ENCODE measurements at places on chromosomes 16 and 17.

DNA sequence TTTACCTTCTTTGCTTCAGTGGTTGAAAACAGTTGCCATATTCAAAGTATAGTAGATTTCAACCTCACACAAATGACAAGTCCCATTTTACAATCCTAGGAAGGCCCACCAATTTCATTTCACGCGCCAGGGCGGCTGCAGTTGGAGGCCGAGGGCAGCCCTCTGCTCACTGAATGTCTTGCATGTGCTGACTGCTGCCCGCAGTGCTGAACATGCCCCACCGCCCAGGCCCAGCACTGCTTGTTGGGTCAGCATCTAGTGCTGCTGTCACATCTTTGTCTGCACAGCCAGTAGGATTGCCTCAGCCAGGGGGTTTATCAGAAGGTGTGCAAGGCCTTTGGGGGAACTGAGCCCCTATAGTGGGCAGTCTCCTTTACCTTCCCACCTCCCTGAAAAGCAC, 11.5 kb downstream of the SMCR8 start:
- no peak for DNase-seq
- no peaks in the 10 kb centered on the region for H3K27me3 ChIP-seq
- no peak overlapping the region for H3K27ac ChIP-seq
- H3K36me3 ChIP-seq: peaks cover 60% of the 10 kb centered on the region
- no peak overlapping the region for H3K4me3 ChIP-seq
- H3K4me1 ChIP-seq: no peaks in the 10 kb centered on the region

GRCh38 chr17:45742251-45742650, 41.9 kb upstream of the CRHR1 start:
- no peaks in the 10 kb centered on the region for H3K27me3 ChIP-seq
- no peaks in the 10 kb centered on the region for H3K36me3 ChIP-seq
- DNase-seq: no peak
- no peaks in the 10 kb centered on the region for H3K4me1 ChIP-seq

- H3K27ac ChIP-seq: peak overlapping the region; percentile 70
- peaks cover 28% of the 10 kb centered on the region for H3K4me1 ChIP-seq
- H3K27me3 ChIP-seq: no peaks in the 10 kb centered on the region
- H3K36me3 ChIP-seq: no peaks in the 10 kb centered on the region
- H3K4me3 ChIP-seq: no peak overlapping the region
Observed at GRCh38 chr16:75293173-75293572, 41.7 kb upstream of the BCAR1 start.

DNA sequence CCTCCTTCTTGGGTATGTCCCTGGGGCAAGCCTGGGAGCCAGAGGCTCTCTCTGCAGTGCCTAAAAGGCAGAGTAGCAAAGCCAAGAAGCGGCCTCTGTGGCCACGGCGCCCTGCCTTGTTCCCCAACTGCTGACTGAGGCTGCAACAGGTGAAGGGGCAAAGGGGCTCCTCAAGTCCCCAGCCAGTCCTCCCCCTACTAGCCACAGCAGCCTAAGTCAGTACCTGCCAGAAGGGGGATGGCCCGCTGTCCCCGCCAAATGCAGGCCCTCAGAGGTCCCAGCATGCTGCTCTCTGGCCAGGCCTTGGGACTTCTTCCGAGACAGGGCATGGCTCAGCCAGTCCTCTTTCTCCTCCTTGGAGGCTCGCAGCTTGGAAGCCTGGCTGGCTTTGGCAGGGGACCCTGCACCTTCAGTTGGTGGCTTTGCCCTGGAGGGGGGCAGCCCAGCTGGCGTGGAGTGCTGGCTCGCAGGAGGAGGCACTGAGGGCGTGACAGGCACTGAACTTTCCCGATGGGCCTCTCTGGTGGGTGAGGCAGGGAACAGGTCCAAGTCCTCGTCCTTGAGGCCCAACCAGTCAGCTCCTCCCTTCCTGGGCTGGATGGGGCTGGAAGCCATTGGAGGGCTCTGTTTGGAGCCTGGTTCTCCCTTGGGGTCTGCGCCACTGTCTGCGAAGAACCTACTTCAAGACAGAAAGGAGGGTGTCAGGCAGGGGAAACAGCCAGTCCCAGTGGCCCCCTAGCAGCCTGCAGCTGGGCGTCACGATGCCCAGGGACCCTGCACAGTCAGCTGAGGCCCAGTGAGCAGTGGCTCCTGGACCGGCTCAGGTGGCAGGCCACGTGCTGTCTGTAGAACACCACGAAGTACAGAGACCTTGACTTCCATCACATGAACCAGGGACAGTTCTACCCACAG, 17.6 kb downstream of the FBF1 start:
- no peaks in the 10 kb centered on the region for H3K4me1 ChIP-seq
- H3K27me3 ChIP-seq: no peaks in the 10 kb centered on the region
- no peak overlapping the region for H3K4me3 ChIP-seq
- no peaks in the 10 kb centered on the region for H3K36me3 ChIP-seq
- no peak overlapping the region for H3K27ac ChIP-seq

DNA sequence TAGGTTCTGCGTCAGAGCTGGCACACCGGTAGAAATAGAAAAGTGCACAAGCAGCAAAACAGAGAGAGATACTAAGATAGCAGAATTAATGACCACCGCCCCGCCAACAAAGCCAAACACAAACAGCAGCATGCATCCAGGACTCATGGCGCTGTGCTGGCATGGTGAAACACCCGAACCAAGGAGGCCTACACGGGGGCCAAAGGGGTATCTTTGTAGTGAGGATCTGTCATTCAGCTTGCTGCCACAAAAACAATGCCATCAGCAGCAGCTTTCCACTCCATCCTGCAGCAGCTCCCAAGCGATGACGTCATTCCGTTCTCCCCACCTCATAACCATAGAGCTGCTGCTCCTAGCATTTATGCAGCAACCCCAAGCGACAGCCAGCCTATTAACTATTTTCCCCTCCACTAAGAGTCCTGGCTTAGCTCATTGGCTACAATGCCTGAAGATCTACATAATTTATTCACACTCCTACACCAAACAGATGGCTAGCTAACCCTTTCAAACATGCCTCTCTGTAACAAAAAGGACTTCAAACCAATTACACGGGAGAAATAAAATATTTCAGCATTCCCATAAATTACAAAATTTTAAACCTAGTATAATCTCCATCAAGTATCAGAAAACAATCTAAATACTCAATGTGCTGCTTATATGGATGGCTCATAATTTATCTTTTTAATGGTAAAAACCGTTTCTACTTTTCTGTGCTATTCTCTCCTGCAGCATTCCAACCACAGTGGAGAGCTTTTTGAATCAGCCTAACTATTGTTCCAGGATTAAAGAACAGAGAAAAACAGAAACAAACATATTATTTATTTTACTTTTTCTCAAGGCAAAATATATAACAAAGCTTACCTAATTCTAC, 73.9 kb downstream of the SPAG9 start:
- H3K27me3 ChIP-seq: no peaks in the 10 kb centered on the region
- H3K27ac ChIP-seq: peak overlapping the region; percentile 70
- H3K4me3 ChIP-seq: peak overlapping the region; percentile 35
- no peak for DNase-seq

DNA sequence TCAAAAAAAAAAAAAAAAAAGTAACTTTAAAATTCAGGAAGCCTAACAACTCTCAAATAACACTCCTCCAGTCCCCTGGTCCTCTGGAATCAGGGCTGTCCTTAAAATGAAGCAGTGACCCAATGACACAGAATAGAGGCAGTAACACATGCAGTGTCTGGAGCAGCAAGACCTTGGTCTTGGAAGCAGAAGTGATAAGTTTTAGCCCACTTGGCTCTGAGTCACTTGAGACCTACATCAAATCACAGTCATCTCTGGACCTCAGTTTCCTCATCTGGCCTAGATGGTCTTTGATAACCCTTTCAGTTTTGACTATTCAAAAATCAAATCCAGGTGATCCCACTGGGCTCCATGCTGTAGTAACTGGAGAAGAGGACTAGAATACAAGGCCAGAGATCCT, 39.0 kb downstream of the LYRM1 start:
- no peak overlapping the region for H3K4me3 ChIP-seq
- H3K4me1 ChIP-seq: no peaks in the 10 kb centered on the region
- H3K36me3 ChIP-seq: no peaks in the 10 kb centered on the region
- H3K27me3 ChIP-seq: no peaks in the 10 kb centered on the region

DNA sequence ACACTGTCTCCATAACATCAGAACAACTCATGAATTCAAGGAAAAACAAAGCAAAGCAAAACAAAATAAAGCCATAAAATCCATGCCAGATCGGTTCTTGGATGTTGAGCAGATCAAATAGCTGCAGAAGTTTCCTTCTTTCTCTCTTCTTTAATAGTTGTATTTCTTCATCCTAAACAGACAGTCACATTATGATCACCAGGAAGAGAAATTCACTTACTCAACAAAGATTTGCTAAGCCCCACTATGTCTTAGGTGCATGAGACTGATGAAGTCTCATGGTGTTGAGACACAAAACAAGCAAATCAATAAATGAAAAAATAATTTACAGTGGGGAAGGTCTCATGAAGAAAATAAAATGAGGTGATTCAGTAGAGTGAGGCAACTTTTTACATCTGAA, 72.8 kb downstream of the WIPI1 start:
- H3K4me1 ChIP-seq: peaks cover 58% of the 10 kb centered on the region
- no peaks in the 10 kb centered on the region for H3K36me3 ChIP-seq
- no peak overlapping the region for H3K4me3 ChIP-seq
- no peak for DNase-seq
- H3K27me3 ChIP-seq: no peaks in the 10 kb centered on the region

DNA sequence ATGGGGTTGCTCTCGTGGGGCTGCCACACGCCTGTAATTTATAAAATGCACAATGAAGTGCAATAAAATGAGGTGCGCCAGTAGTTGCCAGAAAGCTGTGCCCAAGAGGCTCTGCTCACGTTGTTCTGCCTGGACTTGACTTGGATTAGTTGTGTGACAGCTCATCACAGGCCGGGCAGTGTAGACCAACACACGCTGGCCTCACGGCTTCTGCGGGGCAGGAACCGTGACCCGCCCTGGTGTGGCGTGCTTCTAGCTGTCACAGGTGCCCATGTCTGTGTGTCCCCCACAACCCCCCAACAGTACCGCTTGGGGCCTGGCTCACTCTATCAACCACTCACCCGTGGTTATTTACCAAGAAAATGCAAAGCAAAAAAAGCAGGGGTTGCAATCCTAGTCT, 112.2 kb upstream of the ZNF750 start:
- no peak overlapping the region for H3K27ac ChIP-seq
- no peaks in the 10 kb centered on the region for H3K4me1 ChIP-seq
- no peak overlapping the region for H3K4me3 ChIP-seq
- DNase-seq: no peak
- no peaks in the 10 kb centered on the region for H3K27me3 ChIP-seq
